Stimulated activated CD4-positive, alpha-beta T cell treated with anti-CD3 and anti-CD28 coated beads, Interleukin-12 subunit alpha, Interleukin-12 subunit beta, amount 100 ng/mL, for 48 hours (primary cell): ENCODE measurements at places on chromosomes 2 and 18.

DNA sequence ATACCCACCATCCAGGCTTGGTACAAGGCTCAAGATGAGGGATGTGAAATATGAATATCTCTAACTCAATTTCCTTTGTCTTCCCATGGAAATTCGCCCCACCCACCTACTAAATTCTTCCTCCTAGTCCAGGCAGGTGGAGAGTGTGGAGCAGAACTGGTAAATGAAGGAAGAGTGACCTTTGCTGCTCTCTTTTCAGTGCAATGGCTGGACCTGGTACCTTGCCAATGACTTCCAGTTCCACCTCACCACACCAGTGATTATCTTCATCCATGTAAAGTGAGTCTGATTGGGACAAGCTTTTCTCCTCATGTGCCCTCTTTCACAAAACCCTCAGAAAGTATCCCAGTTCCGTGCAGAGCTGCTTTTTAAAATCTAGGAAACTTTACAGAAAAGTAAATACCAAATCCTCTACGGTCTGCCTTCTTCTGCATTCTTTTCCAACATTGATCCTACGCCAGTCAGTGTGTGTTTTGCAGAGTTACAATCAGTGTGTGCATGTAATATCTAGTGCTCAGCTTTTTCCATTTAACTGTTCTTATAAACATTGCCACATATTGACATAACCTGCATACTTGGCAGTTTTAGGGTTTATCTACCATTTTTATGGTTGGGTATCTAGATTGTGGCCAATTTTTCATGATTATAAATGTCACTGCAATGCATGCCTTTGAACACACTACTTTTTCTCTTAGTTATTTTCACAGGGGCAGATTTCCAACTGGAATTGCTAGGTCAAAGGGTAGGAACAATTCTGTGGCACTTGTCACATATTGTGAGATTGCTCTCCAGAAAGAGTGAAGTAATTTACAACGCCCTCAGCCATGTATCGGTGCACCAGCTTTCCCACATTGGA is 86.5 kb upstream of the SEC11C start:
- DNase-seq, result no peak

DNA sequence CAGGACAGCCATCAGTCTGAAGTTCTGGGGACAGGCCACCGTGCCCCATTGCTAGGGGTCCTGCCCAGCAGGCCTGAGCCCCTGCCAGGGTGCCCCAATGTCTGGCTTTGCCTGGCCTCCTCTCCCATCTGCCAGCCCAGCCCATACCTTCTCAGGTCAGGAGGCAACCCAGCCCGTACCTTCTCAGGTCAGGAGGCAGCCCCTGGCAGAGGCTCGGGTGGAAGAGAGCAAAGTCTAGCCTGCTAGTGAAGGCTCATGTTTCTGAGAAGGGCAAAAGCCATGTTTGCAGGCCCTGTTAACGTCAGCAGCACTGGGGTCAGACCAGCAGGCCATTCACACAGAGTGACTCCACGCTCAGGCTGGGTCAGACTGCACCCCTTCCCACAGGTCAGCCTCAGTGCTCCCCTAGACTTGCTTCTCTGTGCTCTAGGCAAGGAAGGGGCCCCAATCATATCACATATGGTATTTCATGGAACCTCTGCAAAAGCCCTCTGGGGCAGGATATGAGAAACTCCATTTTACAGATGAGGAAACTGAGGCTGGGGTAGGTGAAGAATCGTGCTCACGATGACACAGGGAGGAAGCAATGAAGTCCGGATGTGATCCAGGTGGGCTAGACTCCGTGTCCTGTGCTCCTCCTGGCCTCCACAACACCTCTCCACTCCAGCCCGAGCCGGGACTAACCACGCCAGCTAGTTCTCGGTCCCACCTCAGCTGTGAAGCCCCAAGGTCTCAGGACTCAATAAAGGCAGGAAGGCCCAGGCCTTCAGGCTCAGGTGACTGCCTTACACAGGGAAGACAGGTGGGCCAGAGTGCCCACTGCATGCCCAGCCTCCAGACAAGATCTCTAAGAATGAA is 9.5 kb downstream of the SDC1 start:
- DNase-seq, result no peak

GRCh38 chr18:58787536-58788149 is 77.0 kb upstream of the ZNF532 start:
- DNase-seq, result no peak

DNA sequence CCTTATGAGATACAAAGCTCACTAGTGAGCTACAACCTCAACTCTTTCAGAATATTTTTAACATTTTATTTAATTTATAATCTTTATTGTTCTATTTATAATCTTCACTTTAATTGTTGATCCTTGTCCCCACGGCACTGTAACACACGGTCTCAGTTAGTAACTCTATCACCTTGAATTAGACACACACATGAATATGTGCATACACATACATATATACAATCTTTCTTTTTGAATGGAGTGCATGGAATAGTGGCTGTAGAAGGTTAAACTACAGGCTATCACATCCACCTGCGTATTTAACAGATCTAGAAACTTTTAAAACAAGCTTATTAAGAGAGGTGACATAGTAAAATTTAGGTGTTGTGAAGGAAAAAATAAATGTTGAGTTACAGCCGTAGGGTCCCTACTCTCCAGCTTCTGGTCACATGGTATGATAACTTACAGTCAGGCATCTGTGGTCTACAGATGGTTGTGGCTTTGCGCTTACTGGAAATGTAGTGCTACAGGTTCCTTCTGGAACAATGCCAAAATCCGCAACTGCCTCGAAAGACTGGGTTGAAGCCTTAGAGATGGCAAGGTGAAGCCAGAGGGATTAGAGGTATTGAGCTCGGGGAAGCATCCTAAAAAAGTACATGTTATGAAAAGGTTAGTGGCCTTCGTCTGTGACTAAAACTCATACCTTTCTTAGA is 1324.1 kb upstream of the SLC39A10 start:
- no peak for DNase-seq

DNA sequence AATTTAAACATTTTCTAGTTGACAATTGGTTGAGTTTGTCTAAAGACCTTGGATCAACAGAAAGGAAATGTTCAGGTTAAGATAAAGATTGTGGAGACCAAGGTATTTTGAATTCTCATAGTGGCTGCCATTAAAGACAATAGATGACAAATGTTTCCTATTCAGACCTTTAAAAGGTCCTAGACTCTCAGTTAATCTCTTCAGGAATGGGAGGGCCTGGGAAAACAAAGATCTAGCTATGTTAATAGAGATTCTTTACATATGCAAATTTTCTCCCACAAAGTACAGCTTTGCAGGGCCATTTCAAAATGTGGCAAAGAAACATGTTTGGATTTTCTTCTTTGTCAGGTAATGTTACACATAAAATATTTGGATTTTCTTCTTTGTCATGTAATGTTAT is 403.9 kb downstream of the SPAG16 start:
- no peak for DNase-seq

DNA sequence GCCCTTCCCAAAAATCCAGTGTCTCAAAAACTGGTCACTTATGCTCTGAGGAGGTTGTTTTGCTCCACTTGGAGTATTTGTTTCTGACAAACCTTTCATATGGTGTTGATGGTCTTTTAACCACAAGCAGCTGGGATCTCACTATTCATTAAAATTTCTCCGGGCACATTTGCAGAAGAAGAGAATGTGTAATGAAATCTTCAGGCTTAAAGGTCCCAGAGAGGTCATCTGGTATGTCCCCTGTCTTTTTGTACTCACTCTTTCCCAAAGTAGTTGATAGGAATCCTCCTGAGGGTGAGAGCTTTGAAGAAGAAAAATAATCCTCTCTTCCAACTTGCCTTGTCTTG is 430.8 kb downstream of the SETBP1 start:
- DNase-seq, result no peak

DNA sequence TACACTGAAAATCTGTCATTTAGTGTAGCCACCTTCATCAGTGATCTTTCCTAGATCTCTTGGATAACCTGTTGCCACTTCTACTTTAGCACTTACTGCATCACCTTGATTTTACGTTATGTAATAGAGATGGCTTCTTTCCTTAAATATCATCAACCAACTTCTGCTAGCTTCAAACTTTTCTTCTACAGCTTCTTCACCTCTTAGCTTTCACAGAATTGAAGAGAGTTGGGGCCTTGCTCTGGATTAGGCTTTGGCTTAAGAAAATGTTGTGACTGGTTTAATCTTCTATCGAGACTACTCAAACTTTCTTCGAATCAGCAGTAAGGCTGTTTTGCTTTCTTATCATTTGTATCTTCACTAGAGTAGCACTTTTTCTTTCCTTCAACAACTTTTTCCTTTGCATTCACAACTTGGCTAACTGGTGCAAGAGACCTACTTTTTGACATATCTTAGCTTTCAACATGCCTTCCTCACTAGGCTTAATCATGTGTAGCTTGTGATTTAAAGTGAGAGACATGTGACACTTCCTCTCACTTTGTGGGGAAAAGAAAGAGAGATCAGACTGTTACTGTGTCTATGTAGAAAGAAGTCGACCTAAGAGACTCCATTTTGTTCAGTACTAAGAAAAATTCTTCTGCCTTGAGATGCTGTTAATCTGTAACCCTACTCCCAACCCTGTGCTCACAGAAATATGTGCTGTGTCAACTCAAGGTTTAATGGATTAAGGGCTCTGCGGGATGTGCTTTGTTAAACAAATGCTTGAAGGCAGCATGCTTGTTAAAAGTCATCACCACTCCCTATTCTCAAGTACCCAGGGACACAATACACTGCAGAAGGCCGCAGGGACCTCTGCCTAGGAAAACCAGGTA is 99.6 kb downstream of the ATL2 start:
- DNase-seq, result no peak
